ENCODE measurements at places on chromosomes 2 and 18.
A peak's percentile ranks its signal among the peaks of the same experiment; 100 is the strongest.

DNA sequence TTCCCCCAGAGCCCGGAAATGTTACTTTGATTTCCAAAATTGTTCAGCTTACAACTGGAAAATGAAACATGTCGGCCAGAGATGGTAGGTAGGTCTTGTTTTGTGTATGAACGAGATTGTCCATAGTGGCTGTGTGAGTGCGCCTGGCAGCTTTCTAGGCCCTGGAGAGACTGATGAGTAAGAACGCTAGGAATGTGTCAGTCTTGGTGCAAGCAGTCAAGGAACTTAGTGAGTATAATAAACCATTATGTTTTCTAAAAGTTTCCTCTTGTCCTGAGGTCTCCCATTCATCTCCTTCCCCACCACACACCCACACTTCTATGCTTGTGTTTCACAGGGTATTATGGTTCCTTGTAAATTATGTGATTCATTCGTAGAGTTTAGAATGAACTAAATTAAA, 234.2 kb downstream of the CDH2 start:
- peak; percentile 93 for DNase-seq

- no peak for DNase-seq
Measured at GRCh38 chr18:56086176-56086575, 498.2 kb upstream of the TCF4 start.

DNA sequence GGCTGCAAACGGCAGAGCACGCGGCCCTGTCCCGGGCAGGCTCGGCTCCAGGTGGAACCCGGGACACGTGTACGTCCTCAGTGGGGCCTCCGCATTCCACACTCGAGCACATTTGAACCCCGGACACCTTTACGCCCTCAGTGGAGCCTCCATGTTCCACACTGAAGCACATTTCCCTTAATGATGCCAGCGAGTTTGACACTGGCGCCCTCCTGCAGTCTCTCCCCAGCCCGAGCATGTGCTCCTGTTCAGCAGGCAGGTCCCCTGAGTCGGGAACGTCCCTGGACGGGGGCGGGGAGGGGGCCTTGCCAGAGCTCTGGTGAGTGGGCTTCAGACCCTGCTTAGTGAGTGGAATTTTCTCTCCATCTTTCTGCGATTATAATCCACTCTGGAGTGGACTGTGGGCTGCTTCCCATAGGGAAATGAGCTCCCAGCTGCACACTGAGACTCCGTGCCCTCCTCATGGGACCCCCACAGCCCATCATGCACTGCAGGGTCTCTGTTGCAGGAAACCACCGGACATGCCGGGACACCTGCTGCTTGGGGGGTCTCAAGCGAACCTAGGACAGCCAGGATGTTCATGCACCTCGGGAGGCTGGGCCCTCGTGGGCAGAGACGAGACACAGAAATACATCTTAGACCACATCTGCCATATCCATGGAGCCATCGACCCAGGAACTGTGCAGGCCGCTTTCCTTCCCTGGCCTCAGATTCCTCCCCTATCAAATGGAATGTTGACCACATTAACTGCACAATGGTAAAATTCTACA, 70.3 kb upstream of the SNTG2 start:
- DNase-seq, result no peak

- no peak for DNase-seq
Measured at GRCh38 chr2:85768713-85769112, 14.9 kb downstream of the ATOH8 start.

GRCh38 chr2:9113262-9113661, 93.3 kb upstream of the ASAP2 start:
- no peak for DNase-seq

DNA sequence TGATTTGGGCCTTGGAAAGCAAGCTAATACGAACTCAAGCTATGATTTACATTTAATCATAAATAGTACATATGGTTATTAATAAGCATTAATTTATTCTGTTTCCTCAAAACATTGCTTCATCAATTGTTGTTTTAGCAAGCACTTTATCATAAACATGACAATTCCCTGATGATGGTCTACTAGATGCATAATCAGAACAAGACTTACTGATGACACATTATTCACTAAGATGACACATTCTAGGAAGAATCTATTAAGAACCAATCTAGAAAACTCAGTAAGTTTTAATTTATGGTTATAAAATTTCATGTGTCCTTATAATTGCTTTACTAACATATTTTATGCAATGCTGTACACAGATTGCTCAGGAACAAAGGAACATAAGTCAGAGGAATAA, 815.2 kb downstream of the ERBB4 start:
- DNase-seq, result no peak

- DNase-seq, result no peak
Measured at GRCh38 chr2:12720754-12721378, 4.1 kb downstream of the TRIB2 start.

DNA sequence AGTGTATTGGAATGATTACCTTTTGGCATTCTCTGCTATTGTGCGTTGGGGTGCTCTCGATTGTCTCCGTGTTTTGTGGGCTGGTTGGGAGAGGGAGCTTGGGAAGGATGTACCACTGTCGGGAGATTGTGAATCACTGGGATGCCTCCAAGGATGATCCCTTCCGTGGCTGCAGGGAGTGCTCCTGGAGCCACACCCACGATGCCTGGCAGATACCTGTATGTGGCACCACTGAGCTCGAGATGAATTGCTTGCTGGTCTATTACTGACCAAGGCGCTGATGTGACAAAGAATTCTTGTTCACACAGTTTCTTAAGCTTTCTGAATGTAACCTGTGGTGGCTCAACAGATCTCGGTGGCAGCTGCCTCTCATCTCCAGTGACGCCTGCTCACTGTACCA, 159.7 kb upstream of the LHCGR start:
- no peak for DNase-seq

GRCh38 chr2:160252278-160252887, 52.3 kb upstream of the ITGB6 start:
- no peak for DNase-seq

GRCh38 chr2:169637620-169638019, 53.5 kb downstream of the PPIG start:
- no peak for DNase-seq

DNA sequence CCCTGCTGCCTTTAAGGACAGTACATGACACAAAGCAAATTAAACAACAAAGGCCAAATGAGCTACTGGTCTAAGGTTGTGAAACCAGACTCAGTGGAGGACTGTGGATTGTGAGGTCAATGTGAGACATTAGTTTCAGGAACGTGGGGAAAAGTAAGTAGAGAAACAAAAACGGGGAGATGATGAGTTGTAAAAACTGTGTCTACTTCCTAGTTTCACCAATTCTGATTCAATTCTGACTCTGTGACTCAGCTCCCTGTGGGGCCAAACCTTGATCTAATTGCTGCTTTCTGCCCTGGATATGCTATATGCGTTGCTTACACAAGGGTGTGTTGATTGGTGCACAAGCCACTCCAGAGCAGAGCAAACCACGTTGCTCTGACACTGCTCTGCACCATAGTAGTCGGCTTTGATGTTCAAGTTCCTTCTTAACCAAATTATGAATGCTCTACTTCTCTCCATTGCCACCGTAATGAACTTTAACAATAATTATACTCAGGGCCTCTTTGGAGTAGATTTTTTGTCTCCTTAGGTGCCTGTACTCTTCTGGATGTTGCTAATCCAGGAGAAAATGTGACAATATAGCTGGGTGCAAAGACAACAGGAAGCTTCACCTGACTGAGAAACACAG, 1640.1 kb upstream of the CELF4 start:
- DNase-seq, result no peak

GRCh38 chr2:236449167-236449761, 120.4 kb upstream of the ACKR3 start:
- no peak for DNase-seq

GRCh38 chr2:70978341-70979179, at the start of gene ANKRD53:
TSS of gene ANKRD53 (plus strand) at chr2:70978630. CDS start at chr2:70978646, 16 bp downstream.
- no peak for DNase-seq

Data from foreskin melanocyte (primary cell).